NCI-H2081 treated with DMSO at 0.1 percent for 48 hours (cell line): ENCODE measurements at places on chromosomes 2 and 18.
A peak's percentile ranks its signal among the peaks of the same experiment; 100 is the strongest.

GRCh38 chr2:47699533-47700215 is 83.3 kb upstream of the MSH6 start:
- DNase-seq, result no peak

- no peak for DNase-seq
Measured at GRCh38 chr2:130949954-130950353, 113.2 kb downstream of the ARHGEF4 start.

- peak; percentile 90 for DNase-seq
Measured at GRCh38 chr2:241315093-241315878, at the start of gene HDLBP. Gene HDLBP (minus strand): TSS chr2:241315672. CDS start chr2:241266869, 48,803 bp downstream.

GRCh38 chr2:153432381-153432780 is 46.2 kb downstream of the RPRM start:
- DNase-seq, result no peak

GRCh38 chr18:40708726-40709125 is 1246.3 kb upstream of the PIK3C3 start:
- DNase-seq, result no peak

- no peak for DNase-seq
Measured at GRCh38 chr18:24631243-24632025, 171.0 kb downstream of the HRH4 start.

DNA sequence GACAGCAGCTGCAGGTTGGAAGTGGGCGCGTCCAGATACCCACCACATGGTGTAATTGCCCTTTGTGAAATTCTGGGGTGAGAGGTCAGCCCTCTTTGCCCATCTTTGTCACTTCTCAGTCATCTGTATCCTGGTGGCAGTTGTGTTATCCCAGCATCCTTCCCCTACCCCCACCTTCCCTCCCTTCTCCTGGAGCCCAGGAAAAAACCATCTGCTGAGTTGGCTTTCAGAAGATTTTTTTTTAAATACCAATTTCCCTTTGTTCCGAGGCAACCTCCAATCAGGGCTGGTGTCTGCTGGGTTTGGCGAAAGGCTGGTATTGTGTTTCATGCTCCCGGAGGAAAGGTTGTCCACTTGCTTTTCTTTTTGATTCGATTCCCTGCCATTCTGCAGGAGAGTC is 35.2 kb downstream of the SETBP1 start:
- DNase-seq, result peak; percentile 17

DNA sequence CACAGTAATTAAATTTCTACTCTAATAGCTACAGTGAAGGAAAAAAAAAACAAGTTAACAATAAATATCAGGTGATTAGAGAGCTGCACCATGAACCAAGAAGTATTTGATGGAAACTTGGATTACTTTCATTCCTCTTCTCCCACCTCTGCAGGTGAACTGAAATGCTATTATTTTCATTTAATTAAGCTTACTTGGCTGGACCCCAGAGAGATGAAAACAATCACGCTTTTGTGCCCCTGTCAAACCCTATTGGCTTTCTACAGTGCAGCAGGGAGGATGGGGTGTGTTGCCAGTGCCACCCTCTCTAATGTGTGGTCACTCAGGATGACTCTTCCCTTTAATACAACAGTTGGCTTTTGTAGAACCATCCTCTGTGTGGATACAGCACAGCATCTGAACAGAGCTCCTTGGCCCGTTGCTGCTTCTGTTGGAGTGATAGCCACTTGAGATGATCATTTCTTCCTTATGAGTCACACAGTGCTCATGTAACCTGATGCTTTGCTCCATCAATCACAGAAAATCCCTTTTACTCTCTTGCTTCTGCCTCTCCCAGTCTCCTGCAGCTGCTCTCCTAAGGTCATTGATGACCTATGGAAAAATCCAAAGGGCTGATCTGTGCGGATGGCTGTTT is 5.5 kb upstream of the ARL4C start:
- DNase-seq, result no peak

DNA sequence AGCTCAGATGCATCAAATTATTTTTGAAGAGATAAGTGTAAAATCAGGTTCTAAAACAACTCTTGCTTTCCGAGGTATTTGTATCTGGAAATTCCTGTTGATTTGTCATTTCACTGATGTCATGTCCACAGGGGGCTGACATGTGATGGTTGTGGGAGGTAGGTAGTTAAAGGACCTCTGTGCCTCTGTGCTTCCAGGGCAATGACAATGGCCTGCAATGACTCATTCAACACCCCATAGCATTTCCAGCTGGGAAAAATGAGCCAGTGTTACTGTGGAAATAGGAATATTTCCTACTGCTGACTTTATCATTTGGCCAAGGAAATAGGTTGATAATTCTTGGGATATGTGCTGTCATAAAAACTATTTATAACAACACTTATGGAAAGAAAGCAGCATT is 86.2 kb upstream of the CCDC195 start:
- no peak for DNase-seq
